ENCODE measurements at places on chromosomes 1 and 21. TPM values are rescaled to one million over a fixed set of nuclear protein-coding genes. Genes with fewer than 3 reads are reported as not detected.

GRCh38 chr1:79131626-79132025, 125.1 kb upstream of the ADGRL4 start:
- no peak for DNase-seq

Gene GCSAML
- 1.1 TPM for total RNA-seq

DNA sequence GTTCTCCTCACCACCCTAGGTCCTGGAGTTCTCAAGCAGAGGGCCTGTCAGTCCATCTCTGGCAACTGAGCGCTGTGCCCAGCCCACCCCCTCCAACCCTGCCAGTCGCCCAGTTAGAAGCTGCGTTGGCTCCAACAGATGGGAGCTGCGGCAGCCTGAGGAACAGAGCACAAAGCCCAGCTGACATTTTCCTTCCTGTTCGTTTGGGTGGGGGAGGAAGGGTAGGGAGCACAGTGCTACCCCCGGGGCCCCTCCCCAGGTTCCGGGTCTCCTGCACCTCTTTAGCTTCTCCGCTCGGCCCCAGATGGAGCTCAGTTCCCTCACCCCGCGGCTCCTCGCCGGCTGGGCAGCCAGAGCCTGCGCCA, 1.4 kb downstream of the LRRN2 start:
- no peak for DNase-seq

DNA sequence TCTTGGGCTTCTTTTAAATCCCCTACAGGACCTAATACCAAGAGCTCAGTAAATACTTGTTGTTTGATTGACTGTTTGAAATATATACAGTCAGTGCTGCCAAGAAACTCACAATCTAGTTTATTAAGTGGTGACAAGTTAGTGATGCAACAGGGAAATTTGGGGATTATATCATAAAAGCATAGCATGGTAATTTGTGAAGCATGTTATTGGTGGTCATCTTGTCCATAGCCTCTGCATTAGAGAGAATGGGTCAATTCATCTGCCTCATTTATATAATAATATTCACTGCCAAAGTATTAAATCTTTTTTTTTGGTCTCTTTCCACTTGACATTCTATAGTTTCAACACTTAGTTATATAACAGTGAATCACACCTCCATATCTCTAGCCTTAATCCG, 138.2 kb upstream of the SPAG17 start:
- no peak for DNase-seq

GRCh38 chr1:226691247-226691646, 47.8 kb downstream of the ITPKB start:
- no peak for DNase-seq

DNA sequence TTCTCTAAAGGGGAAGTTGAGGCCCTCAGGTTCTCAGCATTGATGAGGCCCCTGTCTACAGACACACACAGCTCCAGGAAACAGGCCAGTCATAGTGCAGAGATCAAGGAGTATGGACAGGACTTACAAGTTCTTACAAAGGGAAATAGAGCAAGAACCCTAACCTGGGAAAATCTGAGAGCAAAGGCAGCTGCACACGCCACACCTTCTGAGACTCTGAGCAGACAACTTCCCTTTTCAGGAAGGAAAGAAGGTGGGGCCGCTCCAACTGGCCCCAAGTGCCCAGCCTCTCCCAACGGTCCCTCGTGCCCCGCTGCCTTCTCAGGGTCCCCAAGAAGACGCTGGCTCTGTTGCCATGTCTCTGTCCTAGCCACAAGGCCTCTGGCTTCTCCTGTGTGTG, 3.6 kb downstream of the NOC2L start:
- DNase-seq = no peak

Gene MPC2
- 41.7 TPM for total RNA-seq

GRCh38 chr1:224647449-224647848, 31.3 kb downstream of the CNIH3 start:
- DNase-seq = no peak

- DNase-seq = no peak
These were observed 93.6 kb downstream of the SNRPE start for GRCh38 chr1:203954788-203955552.

- DNase-seq = no peak
These were observed 178.5 kb upstream of the GALNT2 start for GRCh38 chr1:229888561-229889001.

DNA sequence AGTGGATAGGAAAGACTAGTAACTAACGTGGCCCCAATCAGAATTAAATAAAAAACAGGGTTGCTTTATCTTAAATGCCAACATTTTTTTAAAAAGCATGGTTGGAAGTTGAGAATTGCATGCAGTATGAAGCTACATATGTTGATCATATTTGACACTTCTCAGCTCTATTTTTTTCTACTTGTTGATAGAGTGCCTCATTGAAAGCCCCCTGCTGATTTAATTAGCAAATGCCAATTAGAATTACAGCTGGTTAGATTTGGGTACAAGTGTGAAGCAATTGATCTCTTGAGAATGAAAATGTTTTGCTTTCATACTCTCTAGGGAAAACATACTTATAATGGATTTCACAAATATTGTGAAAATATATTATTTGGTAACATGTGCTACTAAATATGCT, 40.5 kb downstream of the CHD1L start:
- DNase-seq = no peak

All from urinary bladder (tissue), 4 donors.